Liver (tissue), 10 donors: ENCODE measurements at places on chromosomes 6 and 20. TPM values are rescaled to one million over a fixed set of nuclear protein-coding genes. Genes with fewer than 3 reads are reported as not detected.
A peak's percentile ranks its signal among the peaks of the same experiment; 100 is the strongest.

- no peak overlapping the region for H3K27ac ChIP-seq
- no peak for DNase-seq
- no peak overlapping the region for H3K4me3 ChIP-seq
- H3K4me1 ChIP-seq = no peaks in the 10 kb centered on the region
Measured at GRCh38 chr6:140758169-140758877, 1374.4 kb upstream of the GJE1 start.

PPIL6 gene
- 0.27 TPM for polyA plus RNA-seq

DNA sequence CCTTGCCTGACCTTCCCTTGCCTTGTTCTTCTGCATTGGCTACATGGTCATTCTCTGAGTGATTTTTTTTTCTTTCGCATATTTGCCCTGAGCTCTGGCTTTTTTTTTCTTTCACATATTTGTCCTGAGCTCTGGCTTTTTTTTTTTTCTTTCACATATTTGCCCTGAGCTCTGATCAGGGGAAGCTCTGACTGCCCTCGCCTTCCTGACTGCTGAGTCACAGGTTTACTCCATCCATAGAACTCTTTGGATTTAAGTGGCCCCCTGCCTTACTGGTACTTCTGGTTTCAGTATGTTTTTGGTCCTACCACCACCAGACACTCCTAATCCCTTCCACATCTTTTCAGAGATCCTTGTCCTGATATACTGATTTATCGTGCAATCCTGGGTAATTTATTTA lies 201.1 kb downstream of the OGFRL1 start:
- no peaks in the 10 kb centered on the region for H3K27me3 ChIP-seq
- no peak for DNase-seq
- H3K36me3 ChIP-seq = no peaks in the 10 kb centered on the region
- H3K27ac ChIP-seq = no peak overlapping the region
- H3K4me1 ChIP-seq = no peaks in the 10 kb centered on the region

FAM184A gene
- 5.6 TPM for polyA plus RNA-seq

DNA sequence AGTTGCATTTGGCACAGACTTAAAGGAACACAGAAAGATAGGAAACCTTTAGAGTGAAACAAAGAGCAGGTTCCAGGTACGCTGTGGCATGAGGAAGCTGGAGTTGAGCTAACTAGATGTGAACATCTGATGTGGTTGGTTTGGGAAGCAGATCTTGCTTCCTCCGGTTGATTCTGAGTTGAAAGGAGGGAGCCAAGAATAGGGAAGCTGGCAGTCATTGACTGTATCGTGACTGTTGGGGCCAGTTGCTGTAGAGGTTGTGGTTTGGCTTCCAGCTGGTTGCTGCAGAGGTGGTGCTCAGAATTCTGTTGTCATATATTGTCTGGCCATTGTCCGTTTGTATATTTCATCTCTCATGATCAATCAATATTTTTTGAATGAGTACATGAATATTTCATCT lies 325.9 kb downstream of the PLCB1 start:
- DNase-seq = no peak
- H3K27ac ChIP-seq = no peak overlapping the region
- H3K4me1 ChIP-seq = no peaks in the 10 kb centered on the region
- H3K27me3 ChIP-seq = peaks cover 3% of the 10 kb centered on the region
- no peaks in the 10 kb centered on the region for H3K36me3 ChIP-seq
- H3K4me3 ChIP-seq = no peak overlapping the region

GRCh38 chr6:56366141-56366852 lies 118.9 kb upstream of the COL21A1 start:
- peaks cover 13% of the 10 kb centered on the region for H3K4me1 ChIP-seq
- no peak overlapping the region for H3K27ac ChIP-seq
- DNase-seq = no peak
- no peaks in the 10 kb centered on the region for H3K27me3 ChIP-seq
- no peak overlapping the region for H3K4me3 ChIP-seq
- H3K36me3 ChIP-seq = no peaks in the 10 kb centered on the region

- no peaks in the 10 kb centered on the region for H3K36me3 ChIP-seq
- H3K4me3 ChIP-seq = no peak overlapping the region
- no peaks in the 10 kb centered on the region for H3K27me3 ChIP-seq
- H3K27ac ChIP-seq = no peak overlapping the region
- DNase-seq = no peak
- H3K4me1 ChIP-seq = no peaks in the 10 kb centered on the region
Measured at GRCh38 chr6:41488433-41489119, 57.6 kb upstream of the FOXP4 start.

HCK gene
- 1.8 TPM for polyA plus RNA-seq

DNA sequence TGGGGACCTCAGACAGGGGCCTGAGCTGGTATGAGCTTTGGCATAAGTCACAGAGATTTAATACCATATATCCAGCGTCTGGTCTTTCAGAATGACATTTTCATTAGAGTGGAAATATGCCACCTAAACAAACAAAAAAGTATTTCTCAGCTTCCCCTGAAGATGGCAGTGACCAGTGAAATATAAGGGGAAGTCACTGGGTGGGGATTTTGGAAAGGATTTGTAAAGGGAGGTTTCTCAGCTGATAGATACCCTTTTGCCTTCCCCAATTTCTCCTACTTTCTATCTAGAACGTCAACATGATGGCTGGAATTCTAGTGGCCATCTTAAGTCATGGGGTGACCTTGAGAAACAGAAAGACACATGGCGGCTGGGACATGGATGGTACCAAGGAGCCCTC lies 137.7 kb upstream of the LRFN2 start:
- no peak overlapping the region for H3K4me3 ChIP-seq
- H3K4me1 ChIP-seq = no peaks in the 10 kb centered on the region
- DNase-seq = no peak
- H3K27ac ChIP-seq = no peak overlapping the region
- no peaks in the 10 kb centered on the region for H3K36me3 ChIP-seq

CD109 gene
- polyA plus RNA-seq = 0.18 TPM

GRCh38 chr6:19454721-19455392 lies 382.3 kb upstream of the ID4 start:
- no peak overlapping the region for H3K27ac ChIP-seq
- DNase-seq = no peak
- H3K36me3 ChIP-seq = no peaks in the 10 kb centered on the region
- peaks cover 3% of the 10 kb centered on the region for H3K27me3 ChIP-seq
- H3K4me3 ChIP-seq = no peak overlapping the region

SOX12 gene
- 2.0 TPM for polyA plus RNA-seq

DNA sequence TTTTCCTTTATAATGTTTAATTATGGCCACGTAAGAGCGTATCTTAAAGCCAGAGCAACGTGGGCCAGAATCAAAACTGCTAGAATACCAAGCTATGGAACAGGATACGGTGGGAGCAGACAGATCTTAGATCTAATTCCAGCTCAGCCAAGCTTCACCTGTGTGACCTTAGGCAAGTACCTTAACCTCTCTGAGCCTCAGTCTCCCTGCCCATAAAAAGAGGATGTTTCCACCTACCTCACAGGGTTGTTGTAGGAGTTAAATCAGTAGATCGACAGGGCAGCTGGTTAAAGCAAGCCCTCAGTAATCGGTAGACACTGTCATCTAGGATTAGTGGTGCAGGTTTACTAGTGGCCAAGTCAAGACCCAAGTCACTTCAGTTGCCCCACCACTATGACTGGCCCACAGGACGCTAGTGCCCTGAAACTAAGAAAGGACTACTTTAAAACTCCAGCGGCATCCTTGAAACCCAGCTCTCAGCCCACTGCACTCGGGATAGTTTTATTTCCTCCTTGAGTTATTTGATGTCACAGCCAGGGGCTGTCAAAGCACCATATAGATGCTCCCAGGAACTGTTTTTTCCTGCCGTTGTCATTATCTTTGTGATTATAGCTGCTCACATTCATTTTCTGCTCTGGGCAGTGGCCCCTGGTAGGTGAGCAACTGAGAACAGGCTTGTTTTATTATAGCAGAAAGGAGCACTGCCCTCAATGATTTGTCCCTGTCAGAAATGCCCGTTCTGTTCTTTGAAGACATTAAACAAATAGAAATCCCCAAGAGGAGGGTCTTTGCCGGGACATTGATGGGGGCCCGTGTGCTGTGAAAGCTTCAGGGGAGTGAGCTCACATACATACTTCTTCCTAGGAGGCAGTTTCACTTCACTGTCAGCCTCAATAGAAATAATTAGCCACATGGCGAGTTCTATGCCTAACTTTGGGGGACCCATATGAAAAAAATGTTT lies 63.1 kb downstream of the ISM1 start:
- no peak overlapping the region for H3K27ac ChIP-seq
- H3K4me1 ChIP-seq = peaks cover 23% of the 10 kb centered on the region
- no peaks in the 10 kb centered on the region for H3K27me3 ChIP-seq
- H3K4me3 ChIP-seq = no peak overlapping the region

- H3K4me1 ChIP-seq = peaks cover 27% of the 10 kb centered on the region
- peak overlapping the region; percentile 100 for H3K4me3 ChIP-seq
- H3K36me3 ChIP-seq = no peaks in the 10 kb centered on the region
- no peak for DNase-seq
- H3K27me3 ChIP-seq = no peaks in the 10 kb centered on the region
- peak overlapping the region; percentile 99 for H3K27ac ChIP-seq
Measured at GRCh38 chr20:37526839-37527637, 638 bp downstream of the BLCAP start.

DNA sequence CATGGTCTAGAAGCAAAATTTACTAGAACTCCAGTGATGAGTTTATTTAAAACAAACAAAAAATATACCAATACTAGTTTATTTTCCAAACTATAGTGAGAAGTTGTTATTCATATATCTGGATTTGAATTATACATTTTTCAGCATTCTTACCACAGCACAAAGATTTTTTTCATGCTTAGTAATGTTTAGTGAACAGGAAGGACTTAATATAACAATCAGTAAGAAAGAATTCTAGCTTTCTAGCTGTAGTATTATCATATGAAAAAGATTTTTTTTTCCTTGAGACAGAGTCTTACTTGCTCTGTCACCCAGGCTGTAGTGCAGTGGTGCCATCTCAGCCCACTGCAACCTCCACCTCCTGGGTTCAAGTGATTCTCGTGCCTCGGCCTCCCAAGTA lies 13.8 kb downstream of the MARCKS start:
- no peak for DNase-seq
- H3K27me3 ChIP-seq = no peaks in the 10 kb centered on the region
- H3K36me3 ChIP-seq = no peaks in the 10 kb centered on the region
- no peak overlapping the region for H3K4me3 ChIP-seq

- H3K4me3 ChIP-seq = peak overlapping the region; percentile 52
- DNase-seq = no peak
- H3K36me3 ChIP-seq = no peaks in the 10 kb centered on the region
- H3K27me3 ChIP-seq = no peaks in the 10 kb centered on the region
- H3K4me1 ChIP-seq = no peaks in the 10 kb centered on the region
Measured at GRCh38 chr6:135830452-135830881, 21.0 kb upstream of the PDE7B start.

SPTLC3 gene
- polyA plus RNA-seq = 10.5 TPM

- no peak overlapping the region for H3K4me3 ChIP-seq
- H3K27me3 ChIP-seq = no peaks in the 10 kb centered on the region
Measured at GRCh38 chr20:12386821-12387220, 469.1 kb downstream of the BTBD3 start.

GRCh38 chr20:32191422-32191821 lies 16.1 kb downstream of the PLAGL2 start:
- H3K36me3 ChIP-seq = peaks cover 2% of the 10 kb centered on the region
- no peak overlapping the region for H3K27ac ChIP-seq
- no peak for DNase-seq
- no peak overlapping the region for H3K4me3 ChIP-seq

- H3K27ac ChIP-seq = no peak overlapping the region
- H3K27me3 ChIP-seq = no peaks in the 10 kb centered on the region
- no peaks in the 10 kb centered on the region for H3K4me1 ChIP-seq
- no peak overlapping the region for H3K4me3 ChIP-seq
Measured at GRCh38 chr6:169370054-169370453, 116.4 kb upstream of the THBS2 start.

CAP2 gene
- polyA plus RNA-seq = 6.4 TPM

- H3K4me1 ChIP-seq = no peaks in the 10 kb centered on the region
- DNase-seq = no peak
- H3K36me3 ChIP-seq = no peaks in the 10 kb centered on the region
- no peak overlapping the region for H3K27ac ChIP-seq
- H3K4me3 ChIP-seq = no peak overlapping the region
Measured at GRCh38 chr6:15798533-15799255, 135.9 kb upstream of the DTNBP1 start.

DNA sequence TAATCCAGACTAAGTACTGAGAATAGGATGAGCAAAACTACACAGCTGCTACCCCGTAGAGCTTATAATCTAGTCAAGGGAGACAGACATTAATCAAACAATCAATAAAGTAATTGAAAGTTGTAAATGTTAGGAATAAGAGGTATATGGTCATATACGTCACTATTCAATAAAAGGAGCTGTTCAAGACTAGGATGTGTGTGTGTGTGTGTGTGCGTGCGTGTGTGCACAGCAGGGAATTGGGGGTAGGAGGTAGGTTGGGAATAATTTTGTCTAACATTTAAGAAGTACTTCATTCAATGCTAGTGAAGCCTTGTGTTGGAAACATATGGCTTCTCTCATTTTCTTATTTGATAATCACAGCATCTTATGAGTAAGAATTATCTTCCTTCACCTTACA lies 41.8 kb downstream of the SESN1 start:
- no peaks in the 10 kb centered on the region for H3K27me3 ChIP-seq
- peaks cover 4% of the 10 kb centered on the region for H3K4me1 ChIP-seq
- no peaks in the 10 kb centered on the region for H3K36me3 ChIP-seq
- DNase-seq = no peak

C20orf202 gene
- polyA plus RNA-seq = 0.07 TPM

- no peaks in the 10 kb centered on the region for H3K36me3 ChIP-seq
- no peak overlapping the region for H3K4me3 ChIP-seq
- DNase-seq = no peak
- H3K27ac ChIP-seq = no peak overlapping the region
- no peaks in the 10 kb centered on the region for H3K4me1 ChIP-seq
Measured at GRCh38 chr6:37619641-37620040, 78.0 kb downstream of the MDGA1 start.

- no peaks in the 10 kb centered on the region for H3K27me3 ChIP-seq
- H3K27ac ChIP-seq = no peak overlapping the region
- H3K4me3 ChIP-seq = no peak overlapping the region
- no peak for DNase-seq
Measured at GRCh38 chr6:135212935-135213334, 31.8 kb downstream of the MYB start.

DNA sequence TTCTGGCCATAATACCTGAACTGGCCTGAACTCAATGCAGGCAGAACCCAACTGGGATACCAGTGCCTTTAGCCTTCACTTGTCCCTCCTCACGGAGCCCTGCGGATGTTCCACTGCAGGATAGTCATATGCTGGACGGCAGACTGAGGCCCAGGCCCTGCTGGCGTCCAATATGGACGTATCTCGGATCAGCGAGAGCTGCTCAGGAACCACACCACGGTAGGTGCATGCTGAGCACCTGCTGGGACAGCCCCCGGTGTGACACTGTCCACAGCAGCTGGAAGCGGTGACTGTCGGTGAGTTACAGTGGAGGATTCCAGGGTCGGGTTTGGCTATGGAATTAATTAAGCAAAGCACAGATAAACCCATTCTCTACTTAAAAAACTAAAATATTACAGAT lies 48.7 kb downstream of the PSMG4 start:
- H3K27me3 ChIP-seq = no peaks in the 10 kb centered on the region
- no peak overlapping the region for H3K4me3 ChIP-seq
- DNase-seq = no peak
- H3K4me1 ChIP-seq = no peaks in the 10 kb centered on the region

GRCh38 chr6:133741375-133741861 lies 147.5 kb upstream of the TCF21 start:
- H3K27ac ChIP-seq = no peak overlapping the region
- no peaks in the 10 kb centered on the region for H3K36me3 ChIP-seq
- no peaks in the 10 kb centered on the region for H3K4me1 ChIP-seq
